Nephron progenitor cell (in vitro differentiated cells): ENCODE measurements at places on chromosomes 1 and 21.

DNA sequence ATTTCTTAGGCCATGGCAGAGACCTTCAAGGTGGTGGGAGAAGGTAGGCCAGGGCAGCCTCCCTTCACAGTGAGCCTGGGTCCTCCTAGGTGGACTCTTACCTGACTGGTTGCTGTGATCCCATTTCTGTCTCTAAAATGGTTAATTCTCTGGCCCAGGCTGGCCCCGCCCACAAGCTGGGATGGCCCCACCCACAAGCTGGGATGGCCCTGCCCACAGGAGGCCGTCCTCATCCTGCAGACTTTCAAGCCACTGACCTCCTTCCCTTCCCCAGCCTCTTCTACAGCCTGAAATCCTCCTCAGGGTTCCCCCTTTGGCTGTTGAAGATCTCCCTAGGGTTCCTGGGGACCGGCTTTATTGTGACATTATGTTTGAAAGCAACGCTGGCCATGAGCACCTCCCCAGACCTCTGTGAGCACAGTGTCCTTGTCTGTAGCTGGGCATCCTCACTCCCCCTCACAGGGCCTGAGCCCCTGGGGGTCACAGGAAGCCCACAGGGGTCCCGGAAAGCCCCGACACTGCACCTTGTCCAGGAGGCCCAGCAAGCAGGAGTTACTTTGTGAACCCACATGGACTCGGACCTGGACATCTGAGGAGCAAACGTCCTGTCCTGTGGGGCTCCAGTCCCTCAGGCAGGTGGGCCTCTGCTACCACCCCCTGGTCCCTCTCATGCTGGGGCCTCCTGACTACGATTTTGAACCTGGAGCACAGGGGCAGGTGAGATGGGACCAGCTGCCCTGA, 621.7 kb downstream of the MATN1 start:
- DNase-seq: peak; percentile 55
- peaks cover 21% of the 10 kb centered on the region for H3K27me3 ChIP-seq
- H3K36me3 ChIP-seq: no peaks in the 10 kb centered on the region
- no peak overlapping the region for H3K27ac ChIP-seq

DNA sequence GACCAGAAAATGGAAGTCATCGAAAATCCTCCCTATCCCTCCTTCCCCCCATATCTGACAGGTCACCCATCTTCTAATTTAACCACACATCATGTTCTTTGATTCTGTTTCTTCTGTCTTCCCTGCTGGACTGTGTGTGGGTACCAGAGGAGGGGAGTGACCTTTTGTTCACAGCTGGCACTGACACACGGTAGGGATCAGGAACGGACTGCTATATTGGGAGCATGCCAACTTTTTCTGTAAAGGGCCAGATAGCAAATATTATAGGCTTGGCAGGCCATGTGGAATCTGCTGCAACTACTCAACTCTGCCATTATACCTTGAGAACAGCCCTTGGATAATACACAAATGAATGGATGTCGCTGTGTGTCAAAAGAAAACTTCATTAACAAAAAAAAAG, 7.5 kb upstream of the TOMM20 start:
- H3K27ac ChIP-seq: no peak overlapping the region
- H3K4me1 ChIP-seq: no peaks in the 10 kb centered on the region
- no peak for DNase-seq
- H3K27me3 ChIP-seq: no peaks in the 10 kb centered on the region

- H3K4me1 ChIP-seq: peaks cover 77% of the 10 kb centered on the region
- no peak for DNase-seq
- H3K27ac ChIP-seq: peak overlapping the region; percentile 91
- peaks cover 28% of the 10 kb centered on the region for H3K36me3 ChIP-seq
- no peaks in the 10 kb centered on the region for H3K27me3 ChIP-seq
These were observed 49.7 kb upstream of the MACF1 start for GRCh38 chr1:39154553-39155421.

- H3K27me3 ChIP-seq: peaks cover 91% of the 10 kb centered on the region
- H3K36me3 ChIP-seq: no peaks in the 10 kb centered on the region
- H3K4me1 ChIP-seq: peaks cover 22% of the 10 kb centered on the region
These were observed 22.1 kb upstream of the FAM43B start for GRCh38 chr1:20530306-20530705.

- H3K4me3 ChIP-seq: no peak overlapping the region
- no peak for DNase-seq
- peaks cover 6% of the 10 kb centered on the region for H3K4me1 ChIP-seq
- no peaks in the 10 kb centered on the region for H3K27me3 ChIP-seq
- no peak overlapping the region for H3K27ac ChIP-seq
These were observed 949.7 kb upstream of the TMPRSS15 start for GRCh38 chr21:19353256-19353655.
